ENCODE measurements at places on chromosomes 16 and 17. TPM values are rescaled to one million over a fixed set of nuclear protein-coding genes. Genes with fewer than 3 reads are reported as not detected.

Gene WRAP53
- 28.8 TPM for total RNA-seq

Gene C17orf113
- total RNA-seq = 2.3 TPM

DNA sequence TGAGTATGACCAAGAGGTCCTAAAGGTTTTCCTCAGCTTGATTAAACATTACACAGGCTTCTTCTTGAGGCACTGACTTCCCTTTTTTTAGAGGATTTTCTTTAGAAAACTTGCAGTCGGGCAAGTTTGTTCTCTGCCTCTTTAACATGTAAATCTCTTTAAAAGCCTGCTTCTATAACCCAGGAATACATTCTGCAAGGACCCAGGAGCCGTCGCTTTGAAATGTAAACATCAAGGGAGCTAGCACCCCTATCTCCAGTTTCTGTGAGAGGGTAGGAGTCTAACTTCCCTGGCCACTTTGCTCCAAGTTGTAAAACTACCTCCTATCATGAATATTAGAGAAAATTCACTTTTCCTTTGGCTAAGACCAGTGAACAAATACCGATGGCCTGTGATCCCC lies 201.5 kb upstream of the CPHXL start:
- DNase-seq = no peak

- no peak for DNase-seq
Measured at GRCh38 chr16:12893050-12893750, 8.2 kb upstream of the SHISA9 start.

GRCh38 chr16:57473176-57473840 lies 10.8 kb downstream of the POLR2C start:
- no peak for DNase-seq

Gene CHST4
- total RNA-seq = 0.59 TPM

GRCh38 chr16:86337581-86338402 lies 172.5 kb upstream of the FOXF1 start:
- DNase-seq = no peak

DNA sequence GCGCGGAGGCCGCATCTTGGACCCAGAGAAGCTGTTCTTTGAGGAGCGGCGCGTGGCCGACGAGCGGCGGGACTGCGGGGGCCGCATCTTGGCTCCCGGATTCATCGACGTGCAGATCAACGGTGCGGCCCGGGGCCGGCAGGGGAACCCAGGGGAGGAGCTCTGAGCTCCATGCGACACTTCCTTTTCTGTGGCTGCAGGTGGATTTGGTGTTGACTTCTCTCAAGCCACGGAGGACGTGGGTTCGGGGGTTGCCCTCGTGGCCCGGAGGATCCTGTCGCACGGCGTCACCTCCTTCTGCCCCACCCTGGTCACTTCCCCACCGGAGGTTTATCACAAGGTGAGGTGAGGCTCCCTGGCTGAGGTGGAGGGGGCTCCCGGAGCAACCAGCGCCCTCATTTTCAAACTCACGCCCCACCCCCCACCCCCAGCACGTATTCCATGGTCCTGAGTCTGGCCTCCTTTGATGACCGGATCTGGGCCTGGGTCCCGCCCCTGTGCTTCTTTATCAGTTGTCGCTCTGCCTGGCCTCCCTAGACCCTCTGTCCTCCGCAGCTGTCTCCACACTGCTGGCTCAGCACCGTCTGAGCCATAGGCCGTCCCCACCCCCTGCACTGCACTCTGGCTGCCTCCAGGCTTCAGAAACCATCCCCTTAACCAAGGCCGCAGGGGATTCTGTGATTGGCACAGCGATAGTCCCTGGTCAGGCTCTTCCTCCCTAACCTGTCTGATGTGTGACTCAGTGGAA lies 787 bp downstream of the AMDHD2 start:
- no peak for DNase-seq

DNA sequence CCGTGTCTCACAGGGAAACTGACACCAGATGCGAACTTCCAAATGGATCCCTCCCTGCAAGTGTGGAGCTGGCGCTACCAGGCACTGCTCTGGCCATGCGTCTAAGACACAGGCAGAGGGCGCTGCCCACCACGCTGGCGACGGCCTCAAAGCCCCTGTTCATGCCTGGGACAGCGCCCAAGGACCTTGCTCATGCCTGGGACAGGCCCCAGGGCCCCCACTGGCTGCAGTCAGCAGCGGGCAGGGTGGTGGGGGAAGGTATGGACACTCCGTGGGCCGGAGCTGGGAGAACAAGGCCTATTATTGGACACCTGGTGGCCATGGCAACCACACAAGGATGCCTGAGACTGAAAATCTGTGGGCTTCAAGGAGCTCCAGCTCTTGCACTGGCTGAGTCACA lies 8.8 kb downstream of the ZG16B start:
- no peak for DNase-seq

Gene ACSM2B
- not detected for total RNA-seq

DNA sequence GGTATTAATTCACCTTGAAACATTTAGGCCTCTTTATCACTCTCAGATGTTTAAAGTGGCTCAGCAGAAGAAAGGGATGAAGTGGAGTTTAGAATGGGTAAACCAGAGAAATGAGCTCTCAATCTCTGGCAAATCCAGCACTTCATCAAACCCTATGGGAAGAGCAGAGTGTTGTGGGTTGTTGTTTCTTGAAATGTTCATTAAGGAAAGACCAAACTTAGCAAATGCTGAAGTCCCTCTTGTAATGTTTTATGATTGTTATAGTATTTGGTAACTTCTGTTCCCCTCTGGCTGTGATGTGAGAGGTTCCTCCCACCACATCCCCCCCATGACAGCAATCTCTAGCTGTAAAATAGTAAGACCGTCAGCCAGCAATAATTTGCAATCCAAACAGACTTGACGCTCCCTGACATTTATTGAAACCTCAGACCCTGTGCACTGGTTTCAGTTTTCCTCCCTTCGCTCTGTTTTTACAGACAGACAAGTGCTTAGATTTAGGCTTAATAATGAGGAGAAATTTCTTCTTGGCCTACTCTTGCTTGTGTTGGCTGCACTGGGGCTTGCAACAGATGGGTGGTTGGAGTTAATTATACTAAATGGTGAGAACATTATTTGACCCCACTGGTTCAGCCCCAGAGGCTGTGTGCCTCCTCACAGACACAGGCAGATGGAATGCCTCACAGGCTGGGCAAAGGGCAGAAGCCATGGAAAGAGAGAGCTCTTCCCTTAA lies 609.4 kb upstream of the SOX9 start:
- no peak for DNase-seq

DNA sequence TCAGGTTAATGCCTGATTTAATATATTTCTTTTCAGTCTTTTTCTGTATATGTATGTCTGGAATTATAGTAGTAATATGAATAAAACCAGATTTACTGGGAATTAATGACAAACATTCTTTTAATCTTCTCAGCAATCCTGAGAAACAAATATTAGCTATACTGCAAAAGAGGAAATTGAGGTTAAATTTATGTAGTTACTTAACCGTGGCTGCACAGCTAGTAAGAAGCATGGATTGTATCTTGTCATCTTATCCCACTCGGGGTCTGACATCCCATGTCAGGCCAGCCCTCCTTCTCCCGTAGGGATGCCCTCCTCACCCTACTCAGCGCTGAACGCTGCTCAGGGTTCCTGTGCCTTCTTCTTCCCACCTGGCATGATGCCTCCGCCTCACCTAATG lies 143.0 kb downstream of the FTO start:
- no peak for DNase-seq

GRCh38 chr16:51113236-51114125 lies 37.6 kb downstream of the SALL1 start:
- DNase-seq = no peak

Gene ARHGAP44
- total RNA-seq = 7.3 TPM

- DNase-seq = no peak
Measured at GRCh38 chr17:55421179-55421934, at the start of gene MMD. Gene MMD (minus strand): TSS chr17:55421835. CDS start chr17:55421695, 140 bp downstream.

GRCh38 chr16:85869785-85870558 lies 29.0 kb upstream of the IRF8 start:
- DNase-seq = no peak

- DNase-seq = no peak
Measured at GRCh38 chr16:69663846-69664245, 62.5 kb downstream of the NQO1 start.

DNA sequence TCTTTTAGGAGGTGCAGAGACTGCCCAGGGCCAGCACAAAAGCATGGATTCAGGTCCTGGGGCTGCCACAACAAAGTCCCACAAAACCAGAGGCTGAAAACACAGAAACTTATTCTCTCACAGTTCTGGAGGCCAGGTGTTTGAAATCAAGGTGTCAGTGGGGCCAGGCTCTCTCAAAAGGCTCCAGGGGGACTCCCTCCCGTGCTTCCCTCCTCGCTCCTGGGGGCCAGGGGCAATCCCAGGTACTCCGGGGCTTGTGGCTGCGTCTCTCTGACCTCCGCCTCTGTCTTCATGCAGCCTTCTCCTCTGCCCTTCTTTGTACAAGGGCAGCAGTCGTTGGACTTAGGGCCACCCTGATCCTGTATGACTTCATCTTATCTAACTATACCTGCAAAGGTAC lies 8.3 kb upstream of the RBFOX3 start:
- DNase-seq = no peak

Gene CHD9NB
- 1.2 TPM for total RNA-seq

- DNase-seq = no peak
Measured at GRCh38 chr17:838486-838885, 56.3 kb downstream of the MRM3 start.

Gene ABCA5
- total RNA-seq = 6.8 TPM

GRCh38 chr16:56047307-56048234 lies 143.7 kb upstream of the GNAO1 start:
- DNase-seq = no peak

GRCh38 chr17:27552276-27552732 lies 78.7 kb upstream of the LGALS9 start:
- peak; percentile 56 for DNase-seq

DNA sequence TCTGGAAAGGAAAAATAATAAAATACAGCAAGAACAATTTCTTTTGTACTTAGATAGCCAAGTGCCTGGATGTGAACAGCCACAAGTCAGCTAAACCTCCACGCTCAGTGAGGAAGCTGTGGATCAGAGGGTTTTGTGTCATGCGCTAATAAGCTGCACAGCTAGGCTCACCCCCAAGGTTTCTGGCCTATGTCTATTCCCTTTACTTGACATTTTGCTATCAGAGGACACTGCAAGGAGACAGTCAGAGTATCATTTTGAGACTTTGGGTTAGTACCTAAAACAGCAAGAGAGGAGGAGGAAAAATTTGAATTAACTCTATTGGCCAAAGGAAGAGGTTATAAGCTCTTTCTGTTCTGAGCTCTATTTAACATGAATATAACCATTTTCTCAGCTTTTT lies 139.3 kb downstream of the KCNJ2 start:
- DNase-seq = no peak

GRCh38 chr17:64387145-64387473 lies 3.6 kb downstream of the PECAM1 start:
- DNase-seq = no peak

DNA sequence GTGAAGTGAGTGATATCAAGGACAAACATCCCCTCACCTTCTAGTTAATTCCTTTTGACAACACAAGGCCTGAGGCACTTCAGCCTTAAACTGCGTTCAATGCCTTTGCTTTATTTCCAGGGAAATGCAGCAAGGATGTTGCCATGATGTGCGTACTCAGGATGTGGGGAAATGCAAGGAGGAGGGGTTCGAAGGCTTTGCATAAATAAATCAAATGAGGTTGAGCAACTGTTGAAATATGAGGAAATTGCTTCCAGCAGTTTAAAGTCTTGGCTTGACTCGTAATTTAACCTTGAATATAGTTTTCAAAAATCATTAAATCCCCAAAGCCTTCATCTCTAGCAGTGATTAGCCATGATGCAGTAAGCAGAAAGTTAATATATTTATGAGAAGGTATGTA lies 81.8 kb upstream of the CCL2 start:
- no peak for DNase-seq

Gene SLFN11
- total RNA-seq = not detected

DNA sequence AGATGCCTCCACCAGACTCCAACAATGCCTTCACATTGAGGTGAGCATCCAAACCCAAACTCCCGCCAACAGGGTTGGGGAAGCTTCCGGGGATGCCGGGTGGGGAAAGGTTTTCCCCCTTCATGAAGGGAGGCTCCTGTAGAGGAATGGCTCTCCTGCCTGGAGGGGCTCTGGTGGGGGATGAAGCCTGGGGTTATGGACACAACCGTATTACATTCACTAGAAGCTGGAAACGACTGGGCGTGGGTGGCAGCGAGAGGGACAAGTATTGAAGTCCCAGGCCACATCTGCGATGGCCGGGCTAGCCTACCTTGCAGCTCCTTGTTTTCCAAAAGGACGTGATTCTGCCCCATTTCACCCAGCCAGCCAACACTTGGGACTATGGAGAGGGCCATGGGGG lies 321.1 kb downstream of the C16orf95 start:
- DNase-seq = no peak

Data from HCT116 (cell line).